ENCODE measurements at places on chromosomes 7 and 10. TPM values are rescaled to one million over a fixed set of nuclear protein-coding genes. Genes with fewer than 3 reads are reported as not detected.

GRCh38 chr7:138208864-138209263 is 132.6 kb downstream of the AKR1D1 start:
- no peak for DNase-seq

DNA sequence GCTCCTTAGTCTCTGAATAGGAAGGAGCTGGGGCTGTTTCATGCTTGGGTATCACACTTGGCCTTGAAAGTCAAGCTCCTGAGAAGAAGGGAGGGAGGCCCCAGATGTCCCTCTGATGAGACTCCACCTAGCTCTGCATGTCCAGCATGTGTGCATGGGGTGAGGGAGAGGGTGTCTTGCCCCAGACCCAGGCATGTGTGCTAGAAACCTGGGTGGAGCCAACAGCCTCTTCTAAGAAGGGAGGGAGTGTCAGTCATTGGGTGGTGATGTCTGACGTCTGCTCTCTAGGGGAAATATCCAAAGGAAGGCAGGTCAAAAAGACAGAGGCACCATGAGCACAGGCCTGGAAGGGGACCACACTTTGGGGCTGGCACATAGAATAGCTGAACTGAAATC is 159.0 kb downstream of the CDH23 start:
- no peak for DNase-seq

Gene PNPLA8
- total RNA-seq = 21.4 TPM

Gene TAC1
- not detected for total RNA-seq

Gene GJD4
- total RNA-seq = not detected

All from activated CD8-positive, alpha-beta T cell treated with anti-CD3 and anti-CD28 coated beads for 36 hours (primary cell).